ENCODE measurements at places on chromosomes 6 and 20.

- DNase-seq: no peak
Measured at GRCh38 chr20:18858816-18859215, 45.2 kb downstream of the SCP2D1 start.

DNA sequence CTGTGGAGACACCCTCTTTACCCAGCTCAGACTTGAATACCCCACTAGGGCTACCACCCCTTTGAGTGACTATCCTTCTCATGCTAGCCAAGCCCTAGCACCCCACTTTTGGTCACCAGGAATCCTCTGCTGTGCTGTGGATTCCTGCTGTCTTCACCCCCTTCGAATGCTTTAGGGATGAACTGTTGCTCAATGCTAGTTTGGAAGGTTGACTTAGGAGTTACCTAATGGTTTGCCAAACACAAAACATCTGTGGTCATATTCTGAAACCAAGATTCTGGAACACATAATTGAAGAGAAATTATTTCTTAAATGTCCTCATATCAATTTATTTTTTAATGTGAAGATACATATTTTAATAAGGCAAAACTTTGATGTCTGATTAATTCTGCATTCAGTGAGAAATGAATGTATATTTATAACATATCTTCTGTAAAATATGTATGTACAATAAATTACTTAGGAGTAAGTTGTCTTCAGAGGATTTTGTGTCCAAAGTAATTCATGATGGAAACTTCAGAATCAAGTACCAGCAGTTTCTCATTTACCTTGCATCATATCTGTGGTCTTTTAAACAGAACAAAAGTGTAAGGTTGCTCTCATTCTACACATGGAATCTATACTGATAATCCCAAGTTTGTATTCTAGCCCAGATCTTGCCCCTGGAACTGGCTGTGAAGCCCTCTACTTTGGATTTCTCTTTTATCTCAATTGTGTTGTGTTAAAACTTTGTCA lies 46.9 kb downstream of the TMEM200A start:
- DNase-seq: no peak

DNA sequence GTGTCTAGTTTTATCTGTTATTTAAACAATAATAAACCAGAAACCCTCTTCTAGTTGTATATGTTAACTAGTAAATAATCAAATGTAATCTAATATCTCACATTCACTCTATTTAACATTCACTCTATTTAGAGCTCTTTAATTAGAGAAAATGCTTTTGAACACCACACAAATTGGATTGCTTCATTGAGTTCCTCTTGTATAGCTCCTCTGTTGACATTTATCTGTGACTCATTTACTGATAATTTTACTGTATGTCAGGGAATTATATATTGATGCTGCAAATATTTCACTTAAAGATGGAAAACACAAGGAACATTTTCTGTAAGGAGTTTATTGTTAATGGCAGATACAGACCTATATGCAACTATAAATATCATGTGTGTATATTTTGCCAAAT lies 594.6 kb downstream of the COL12A1 start:
- DNase-seq: no peak

GRCh38 chr6:128655978-128656498 lies 135.6 kb upstream of the PTPRK start:
- DNase-seq: no peak

DNA sequence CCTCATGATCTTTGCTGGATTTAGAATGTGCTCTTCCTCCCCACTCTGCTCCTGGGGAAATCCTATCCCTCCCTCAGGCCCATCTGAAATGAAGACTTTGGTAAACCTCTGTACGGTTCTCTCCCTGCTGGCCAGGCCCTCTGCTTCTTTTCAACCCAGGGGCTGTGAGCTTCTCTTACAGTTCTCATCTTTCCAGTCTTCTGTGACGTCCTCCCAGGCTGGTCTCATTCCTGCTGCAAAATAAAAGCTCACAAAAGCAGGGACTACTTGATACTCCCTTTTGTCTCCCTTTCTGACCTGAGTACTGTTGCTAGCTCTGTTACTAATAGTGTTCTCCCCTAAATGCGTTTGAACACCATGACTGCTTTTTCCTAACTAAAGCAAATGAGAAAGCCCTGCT lies 46.3 kb downstream of the UNC5CL start:
- no peak for DNase-seq

GRCh38 chr6:163281634-163282033 lies 132.9 kb upstream of the QKI start:
- DNase-seq: no peak

DNA sequence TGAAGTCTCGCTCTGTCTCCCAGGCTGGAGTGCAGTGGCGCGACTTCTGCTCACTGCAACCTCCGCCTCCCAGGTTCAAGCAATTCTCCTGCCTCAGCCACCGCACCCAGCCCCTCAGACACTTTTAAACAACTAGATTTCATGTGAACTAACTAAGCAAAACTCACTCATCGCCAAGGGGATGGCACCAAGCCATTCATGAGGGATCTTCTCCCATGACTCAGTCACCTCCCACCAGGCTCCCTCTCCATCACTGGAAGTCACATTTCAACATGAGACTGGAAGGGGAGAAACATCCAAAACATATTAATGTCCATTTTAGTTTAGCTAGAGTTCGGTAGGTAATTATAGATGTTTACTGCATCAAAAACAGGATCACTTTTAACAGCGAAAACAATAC lies 95.9 kb upstream of the PRL start:
- DNase-seq: no peak

GRCh38 chr6:19712998-19713397 lies 124.2 kb upstream of the ID4 start:
- no peak for DNase-seq

DNA sequence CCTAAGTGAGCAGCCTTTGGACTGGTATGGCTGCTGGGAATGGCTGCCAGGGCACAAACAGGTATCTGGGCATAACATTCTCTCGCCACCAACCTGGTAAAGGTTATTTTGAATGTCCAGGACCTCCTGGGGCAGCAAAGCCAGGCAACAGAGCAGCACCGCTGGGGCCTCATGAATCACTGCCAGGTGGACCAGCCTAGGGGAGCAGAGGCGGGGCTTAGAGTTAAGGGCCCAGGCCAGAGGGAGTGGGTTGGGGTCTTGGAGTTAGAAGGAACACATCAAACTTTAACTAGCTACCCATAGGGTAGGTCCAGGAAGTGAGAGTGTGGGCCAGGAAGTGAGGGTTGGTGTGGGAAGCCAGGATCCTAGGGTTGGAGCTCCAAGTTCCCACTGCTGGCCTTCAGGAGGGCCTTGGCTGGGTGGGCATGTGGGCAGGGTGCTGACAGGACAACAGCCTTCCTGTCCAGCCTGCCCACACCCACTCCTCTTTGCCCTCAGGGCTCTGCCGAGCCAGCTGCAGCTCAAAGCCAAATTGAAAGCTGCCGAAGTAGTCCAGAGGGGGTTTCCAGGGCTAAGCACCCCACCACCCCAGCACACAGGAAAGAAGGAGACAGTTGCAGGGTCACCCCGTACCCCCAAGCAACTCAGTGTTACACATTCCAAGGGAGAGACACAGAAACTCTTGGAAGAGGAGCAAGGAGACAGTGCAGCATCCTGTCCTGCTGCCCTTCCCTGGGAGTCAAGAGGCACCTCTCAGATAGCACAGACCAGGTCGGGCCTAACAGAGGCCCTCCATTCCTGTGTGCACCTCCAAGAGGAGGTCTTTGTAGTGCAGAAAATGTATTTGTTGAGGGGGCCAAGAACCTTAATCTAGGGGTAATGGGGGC lies 2.6 kb downstream of the NFKBIE start:
- DNase-seq: no peak

DNA sequence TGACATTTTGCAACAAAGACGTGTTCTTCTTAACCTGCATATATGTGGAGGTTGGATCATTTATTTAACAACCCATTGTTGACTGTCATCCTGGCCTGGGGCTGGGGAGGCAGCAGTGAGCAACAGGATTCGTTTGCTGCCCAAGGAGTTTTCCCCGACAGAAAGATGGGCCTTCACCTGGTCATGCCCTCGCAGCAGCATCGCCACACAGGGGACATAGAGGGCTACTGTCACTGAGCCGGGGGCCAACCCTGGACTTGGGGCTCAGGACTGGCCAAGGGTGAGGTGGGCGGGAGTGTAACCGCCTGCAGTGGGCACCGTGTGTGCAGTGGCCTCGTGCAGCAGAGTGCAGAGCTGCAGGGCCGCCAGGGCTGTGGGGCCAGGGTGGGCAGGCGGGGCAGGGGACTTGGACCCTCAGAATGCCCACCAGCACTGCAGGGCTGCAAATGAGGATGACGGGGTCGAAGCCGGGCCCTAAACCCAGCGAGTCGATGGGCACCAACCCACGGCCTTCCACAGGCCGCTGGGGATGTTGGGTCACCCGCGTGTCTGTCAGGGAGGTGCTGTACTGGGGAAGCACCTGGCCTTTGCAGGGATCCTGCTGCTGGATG lies 11.8 kb downstream of the DUSP22 start:
- DNase-seq: no peak

- peak; percentile 56 for DNase-seq
Measured at GRCh38 chr6:53437557-53438202, 88.9 kb upstream of the ELOVL5 start.

DNA sequence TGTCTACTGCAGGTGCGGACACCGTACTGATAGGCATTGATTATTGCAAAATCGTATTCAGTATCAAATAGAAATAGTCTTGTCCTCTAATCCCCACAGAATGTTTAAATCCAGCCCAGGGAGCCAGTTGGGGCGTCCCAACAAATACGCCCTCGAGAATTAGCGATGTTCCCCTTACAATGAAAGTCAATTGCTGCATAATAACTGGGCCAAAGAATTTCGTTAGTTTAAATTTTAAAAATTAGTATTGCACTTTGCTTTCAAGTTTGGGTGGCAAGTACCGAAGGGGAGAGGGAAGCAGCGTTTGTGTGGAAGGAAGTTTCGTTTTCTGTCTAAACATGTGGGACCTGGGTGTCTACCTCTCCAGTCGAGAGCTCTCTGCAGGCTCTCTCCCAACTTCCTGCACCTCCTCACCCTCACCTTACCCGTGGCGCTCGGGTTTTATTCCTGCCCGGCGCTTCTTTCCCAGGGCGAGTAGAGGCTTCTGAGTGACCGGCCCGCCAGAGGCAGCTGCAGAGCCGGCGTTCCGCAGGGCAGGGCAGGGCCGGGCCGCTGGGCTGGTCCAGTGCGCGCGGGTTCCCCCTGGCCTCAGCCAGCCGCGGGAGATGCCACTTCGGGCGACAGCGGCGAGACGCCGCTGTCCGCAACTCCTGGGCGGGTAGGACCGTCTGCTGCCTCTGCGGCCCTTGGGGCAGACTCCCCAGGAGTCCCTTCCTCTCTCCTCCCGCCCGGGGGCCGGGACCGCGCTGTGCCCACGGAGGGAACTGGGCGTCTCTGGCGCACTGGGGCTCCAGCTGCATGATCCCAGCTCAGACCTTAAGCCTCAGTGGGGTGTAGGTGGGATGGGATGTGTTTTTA lies 862 bp upstream of the TFAP2C start:
- no peak for DNase-seq

DNA sequence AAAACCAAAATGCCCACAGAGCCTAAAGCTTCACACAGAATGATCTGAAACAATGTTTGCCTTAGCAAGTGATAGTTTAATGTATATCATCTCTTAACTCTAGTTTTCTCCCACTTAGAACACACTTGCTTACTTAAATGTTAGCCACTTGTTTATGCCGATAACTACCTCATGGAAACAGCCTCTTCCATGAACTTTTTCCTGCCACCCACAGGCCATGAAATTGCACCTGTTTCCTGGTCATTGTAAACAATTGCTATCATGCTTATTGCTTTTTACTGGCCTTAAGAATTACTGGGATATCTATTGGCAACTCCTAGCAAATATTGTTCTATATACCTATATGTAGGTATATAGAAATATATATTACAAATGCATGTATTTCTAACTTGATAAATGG lies 231.1 kb downstream of the HDGFL1 start:
- DNase-seq: no peak

- DNase-seq: no peak
Measured at GRCh38 chr20:22619806-22620205, 35.4 kb upstream of the FOXA2 start.

- no peak for DNase-seq
Measured at GRCh38 chr6:52376763-52377162, 14.8 kb downstream of the PAQR8 start.

GRCh38 chr20:31522731-31523130 lies 8.5 kb downstream of the HM13 start:
- DNase-seq: no peak
